ENCODE measurements at places on chromosomes 4 and X.

GRCh38 chr4:138492176-138492575, 250.0 kb upstream of the SLC7A11 start:
- DNase-seq = no peak

GRCh38 chrX:114800719-114801118, 216.7 kb downstream of the IL13RA2 start:
- DNase-seq = no peak

- no peak for DNase-seq
Observed at GRCh38 chrX:152884171-152884570, 13.7 kb upstream of the ZNF185 start.

- DNase-seq = no peak
Observed at GRCh38 chr4:79249881-79250503, 75.9 kb downstream of the NAA11 start.

DNA sequence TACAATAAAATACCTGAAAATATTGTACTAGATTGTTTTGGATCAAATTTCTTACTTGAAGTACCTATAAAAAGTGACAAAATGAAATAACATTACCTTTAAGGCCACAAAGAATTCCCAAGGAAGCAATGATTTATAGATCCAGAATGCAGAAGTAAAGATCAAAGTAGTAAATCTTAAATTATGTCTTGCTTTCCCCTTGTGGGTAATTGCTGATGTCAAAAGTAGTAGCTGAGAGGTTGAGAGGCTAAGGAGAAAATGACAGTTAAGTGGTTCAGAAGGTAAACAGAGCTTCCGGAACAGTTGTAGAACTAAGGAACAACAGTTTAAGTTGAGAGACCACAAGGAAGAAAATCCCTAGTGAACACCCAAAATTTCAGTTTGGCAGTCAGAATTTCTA, 358.3 kb downstream of the GABRG1 start:
- no peak for DNase-seq
